ENCODE measurements at places on chromosomes 4 and X. TPM values are rescaled to one million over a fixed set of nuclear protein-coding genes. Genes with fewer than 3 reads are reported as not detected.

The FGFBP1 gene
- 0.09 TPM for polyA plus RNA-seq

The RPS6KA6 gene
- polyA plus RNA-seq, result 0.11 TPM

The BCORL1 gene
- 5.2 TPM for polyA plus RNA-seq

The SOX3 gene
- not detected for polyA plus RNA-seq

The SLC26A1 gene
- 0.51 TPM for polyA plus RNA-seq

The COX18 gene
- 6.2 TPM for polyA plus RNA-seq

The HSFX4 gene
- polyA plus RNA-seq, result 0.12 TPM

The SLC7A11 gene
- polyA plus RNA-seq, result 0.39 TPM

The ARHGAP36 gene
- polyA plus RNA-seq, result not detected

Measured in adipose tissue (tissue), 3 donors.